ENCODE measurements at places on chromosomes 1 and 21.

DNA sequence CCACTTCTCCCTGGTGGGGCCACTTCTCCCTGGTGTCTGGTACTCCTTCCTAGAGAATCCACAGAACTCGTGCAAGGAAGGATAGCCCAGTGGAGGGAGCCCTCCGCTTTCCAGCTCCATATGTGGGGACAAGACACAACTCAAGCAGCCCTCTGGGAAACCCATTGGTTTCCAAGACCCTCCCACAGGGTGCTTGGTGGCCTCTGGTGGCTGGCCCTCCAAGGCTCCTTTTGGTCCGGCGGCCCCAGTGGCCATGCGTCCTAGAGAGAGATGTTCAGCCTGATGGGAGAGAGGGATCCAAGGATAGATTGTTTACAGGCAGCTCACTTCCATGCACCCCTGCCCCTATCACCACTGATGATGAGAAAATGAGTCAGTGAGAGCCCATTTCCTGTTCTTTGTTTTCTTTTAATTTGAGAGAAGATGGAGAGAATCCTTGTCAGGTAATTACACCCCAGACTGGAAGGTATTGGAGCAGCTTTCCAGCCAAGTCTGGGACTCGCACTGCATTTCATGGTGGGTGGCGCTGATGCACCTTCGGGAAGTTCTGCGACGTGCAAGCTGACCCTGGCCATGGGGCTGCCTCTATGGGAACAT, 486.2 kb upstream of the VAMP3 start:
- DNase-seq = no peak
- H3K4me3 ChIP-seq = no peak overlapping the region
- H3K36me3 ChIP-seq = no peaks in the 10 kb centered on the region
- no peak overlapping the region for H3K27ac ChIP-seq

- H3K36me3 ChIP-seq = no peaks in the 10 kb centered on the region
- H3K27me3 ChIP-seq = no peaks in the 10 kb centered on the region
- H3K4me3 ChIP-seq = no peak overlapping the region
- no peaks in the 10 kb centered on the region for H3K4me1 ChIP-seq
- H3K27ac ChIP-seq = no peak overlapping the region
These were observed 34.9 kb upstream of the VASH2 start for GRCh38 chr1:212915245-212916091.

- no peaks in the 10 kb centered on the region for H3K4me1 ChIP-seq
- H3K36me3 ChIP-seq = no peaks in the 10 kb centered on the region
- no peaks in the 10 kb centered on the region for H3K27me3 ChIP-seq
- H3K27ac ChIP-seq = no peak overlapping the region
- no peak overlapping the region for H3K4me3 ChIP-seq
These were observed 30.6 kb downstream of the PRKAA2 start for GRCh38 chr1:56675763-56676162.

DNA sequence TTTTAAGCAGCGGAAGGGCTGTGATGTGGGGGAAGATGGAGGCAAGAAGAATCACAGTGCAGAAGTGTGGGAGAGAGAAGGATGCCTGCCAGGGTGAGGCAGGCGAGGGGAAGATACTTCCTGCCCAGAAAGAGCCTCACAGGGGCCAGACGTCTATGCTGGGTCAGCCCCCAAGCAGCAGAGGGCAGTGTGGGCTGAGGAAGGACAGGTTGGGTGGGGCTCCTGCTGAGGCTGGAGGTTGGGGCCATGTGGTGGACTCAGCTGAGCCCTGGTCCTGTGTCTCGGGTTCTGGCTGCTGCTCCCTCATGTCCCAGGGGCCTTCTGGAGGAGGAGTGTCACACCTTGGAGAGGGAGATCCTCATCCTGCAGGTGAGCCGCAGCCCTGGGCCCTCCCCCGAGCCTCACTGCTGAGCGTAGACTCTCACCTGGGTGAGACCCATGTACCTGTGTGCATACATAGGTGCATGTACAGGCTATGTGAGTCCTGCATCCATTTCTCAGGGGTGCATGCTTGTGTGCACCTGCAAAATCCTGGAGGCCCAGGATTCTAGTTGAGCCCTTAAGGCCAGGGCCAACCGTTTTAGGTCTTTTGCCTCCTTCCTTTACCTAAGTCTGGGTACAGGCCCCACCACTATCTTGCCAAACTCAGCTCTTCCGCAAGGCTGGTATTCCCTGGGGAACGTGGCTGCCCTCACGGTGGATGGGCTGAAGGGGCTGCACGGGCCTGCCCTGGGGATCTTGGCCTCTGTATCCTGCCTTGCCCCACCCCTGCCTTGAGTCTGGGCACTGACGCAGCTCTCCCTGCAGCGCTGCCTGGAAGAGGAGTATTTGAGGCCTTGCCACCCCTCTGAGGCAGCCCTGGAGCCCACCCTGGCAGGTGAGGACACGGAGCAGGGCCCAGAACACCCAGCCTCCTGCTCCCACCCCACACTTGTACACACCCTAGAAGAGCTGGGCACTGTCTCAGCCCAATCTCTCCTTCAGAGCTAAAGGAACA, 3.7 kb downstream of the CCDC24 start:
- H3K36me3 ChIP-seq = no peaks in the 10 kb centered on the region
- DNase-seq = no peak
- no peak overlapping the region for H3K27ac ChIP-seq
- no peaks in the 10 kb centered on the region for H3K27me3 ChIP-seq
- peaks cover 19% of the 10 kb centered on the region for H3K4me1 ChIP-seq

GRCh38 chr21:30718239-30718909, at the start of gene KRTAP21-3:
Gene KRTAP21-3 (minus strand): TSS chr21:30718777. CDS start chr21:30718759, 18 bp downstream.
- no peaks in the 10 kb centered on the region for H3K27me3 ChIP-seq
- no peaks in the 10 kb centered on the region for H3K36me3 ChIP-seq
- H3K27ac ChIP-seq = no peak within 1 kb of the TSS

Measured in body of pancreas (tissue), 4 donors.